ENCODE measurements at places on chromosomes 1 and 21.

- no peak for DNase-seq
Measured at GRCh38 chr1:215617979-215618378, 50.9 kb downstream of the KCTD3 start.

DNA sequence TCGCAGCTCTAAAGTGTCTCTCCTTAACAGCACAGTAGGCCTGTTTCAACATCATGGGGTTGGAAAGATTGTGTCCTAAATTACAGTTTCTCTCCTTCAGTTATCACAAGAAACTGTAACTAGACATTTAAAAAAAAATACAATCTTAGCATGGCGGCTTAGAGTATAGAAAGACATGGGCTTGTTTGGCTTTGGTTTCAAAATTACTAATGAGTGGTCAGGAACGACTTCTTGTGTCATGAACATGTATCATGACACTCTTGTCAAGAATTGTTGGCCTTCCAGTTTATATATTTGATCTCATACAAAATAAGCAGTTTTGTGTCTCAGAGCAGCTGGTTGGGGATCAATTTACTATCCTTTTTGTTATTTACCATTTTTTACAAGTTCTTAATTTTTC, 2.1 kb downstream of the GJA8 start:
- no peak for DNase-seq

GRCh38 chr1:206448471-206448870, 21.8 kb upstream of the IKBKE start:
- no peak for DNase-seq

- no peak for DNase-seq
Measured at GRCh38 chr1:203548892-203549291, 54.9 kb downstream of the OPTC start.

DNA sequence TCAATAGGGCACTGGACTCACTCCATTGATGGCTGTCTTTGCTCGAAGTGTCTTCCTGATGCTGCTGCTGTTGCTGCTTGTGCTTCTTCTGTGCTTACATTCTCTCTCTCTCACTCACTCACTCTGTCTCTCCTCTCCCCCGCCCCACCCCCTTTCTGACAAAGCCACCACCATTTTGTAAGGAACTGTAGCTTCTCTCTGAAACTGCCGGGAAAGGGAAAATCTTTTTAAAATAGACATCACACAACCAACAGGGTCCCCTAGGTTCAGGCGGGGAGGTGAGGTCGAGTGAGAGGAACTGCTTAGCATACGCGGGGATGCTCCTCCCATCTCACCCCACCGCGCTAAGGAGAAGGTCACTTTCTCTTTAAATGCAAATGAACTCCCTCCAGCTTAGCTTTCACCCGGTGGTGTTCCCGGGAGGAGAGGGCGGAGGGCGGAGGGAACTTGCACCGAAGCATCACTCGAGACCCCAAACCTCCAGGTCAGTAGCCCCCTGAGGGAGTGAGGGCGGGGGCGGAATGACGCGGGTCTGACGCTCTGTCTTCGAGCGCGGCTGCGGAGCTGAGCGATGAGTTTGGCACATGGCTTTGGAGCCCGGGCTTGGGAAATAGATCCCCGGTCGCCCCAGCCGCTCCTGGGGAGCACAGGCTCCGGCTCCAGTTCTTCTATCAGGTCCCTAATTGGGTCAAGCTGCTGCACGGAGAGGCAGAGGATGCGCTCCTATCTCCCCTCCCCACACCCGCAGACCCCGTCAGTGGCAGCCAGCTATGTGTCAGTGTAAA, at the start of gene CCDC28B:
CCDC28B (plus strand) TSS at position 370 of the 785 bp plus-strand sequence. CDS start 1,341 bp downstream, outside the sequence.
- DNase-seq, result peak; percentile 72

DNA sequence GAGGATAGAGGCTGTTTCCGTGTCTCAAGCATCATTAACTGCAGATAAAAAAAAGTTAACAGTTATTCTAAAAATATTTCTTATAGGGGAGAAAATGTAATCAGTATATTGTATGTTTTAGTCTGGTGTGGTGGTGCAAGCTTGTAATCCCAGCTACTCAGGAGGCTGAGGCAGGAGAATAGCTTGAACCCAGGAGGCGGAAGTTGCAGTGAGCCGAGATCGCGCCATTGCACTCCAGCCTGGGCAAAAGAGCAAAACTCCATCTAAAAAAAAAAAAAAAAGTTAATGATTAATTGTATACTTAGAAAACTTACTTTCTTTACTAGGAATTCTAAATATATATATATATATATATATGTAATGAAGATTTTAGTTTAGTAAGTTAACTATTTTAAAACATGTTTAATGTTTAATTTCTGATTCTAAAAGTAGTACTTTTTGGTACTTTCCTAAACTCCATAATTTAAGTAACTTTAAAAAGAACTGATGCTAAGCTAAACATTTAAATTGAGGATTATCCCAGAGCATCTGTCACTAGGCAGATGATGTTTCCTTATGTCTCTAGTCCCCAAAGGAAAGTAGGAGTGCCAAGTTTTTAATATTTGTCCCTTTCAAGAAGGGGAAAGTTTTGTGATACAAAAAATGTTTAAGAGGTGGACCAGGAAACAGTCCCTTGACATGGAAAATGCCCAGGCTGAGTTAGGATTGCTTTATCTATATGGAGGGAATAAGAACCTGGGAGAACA, 66.3 kb downstream of the DYRK1A start:
- DNase-seq, result no peak

- no peak for DNase-seq
Measured at GRCh38 chr1:230905733-230906132, 37.4 kb upstream of the C1orf198 start.

DNA sequence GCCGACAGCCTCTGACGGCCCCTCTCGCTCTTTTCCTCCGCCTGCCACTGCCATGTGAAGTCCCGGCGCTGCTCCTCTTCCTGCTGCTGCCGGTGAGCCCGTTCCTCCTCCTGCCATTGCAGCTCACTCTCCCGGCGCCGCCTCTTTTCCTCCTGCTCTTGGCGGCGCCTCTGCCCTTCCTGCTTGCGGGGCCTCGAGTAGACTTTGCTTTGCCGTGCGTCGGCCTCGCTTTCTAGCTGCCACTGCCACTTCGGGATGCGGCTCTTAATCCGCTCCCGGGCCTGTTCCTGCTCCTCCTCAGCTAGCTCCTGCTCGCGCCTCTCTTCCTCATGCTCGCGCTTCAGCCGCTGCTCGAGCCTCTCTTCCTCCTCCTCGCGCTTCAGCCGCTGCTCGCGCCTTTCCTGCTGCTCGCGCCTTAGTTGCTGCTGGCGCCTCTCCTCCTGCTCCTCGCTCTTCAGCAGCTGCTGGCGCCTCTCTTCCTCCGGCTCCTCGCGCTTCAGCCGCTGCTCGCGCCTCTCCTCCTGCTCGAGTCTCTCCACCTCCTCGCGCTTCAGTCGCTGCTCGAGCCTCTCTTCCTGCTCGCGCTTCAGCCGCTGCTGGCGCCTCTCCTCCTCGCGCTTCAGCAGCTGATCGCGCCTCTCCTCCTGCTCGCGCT, 4.3 kb downstream of the TCHH start:
- DNase-seq, result peak; percentile 49

GRCh38 chr1:31790140-31790539, 25.7 kb downstream of the SPOCD1 start:
- DNase-seq, result no peak

DNA sequence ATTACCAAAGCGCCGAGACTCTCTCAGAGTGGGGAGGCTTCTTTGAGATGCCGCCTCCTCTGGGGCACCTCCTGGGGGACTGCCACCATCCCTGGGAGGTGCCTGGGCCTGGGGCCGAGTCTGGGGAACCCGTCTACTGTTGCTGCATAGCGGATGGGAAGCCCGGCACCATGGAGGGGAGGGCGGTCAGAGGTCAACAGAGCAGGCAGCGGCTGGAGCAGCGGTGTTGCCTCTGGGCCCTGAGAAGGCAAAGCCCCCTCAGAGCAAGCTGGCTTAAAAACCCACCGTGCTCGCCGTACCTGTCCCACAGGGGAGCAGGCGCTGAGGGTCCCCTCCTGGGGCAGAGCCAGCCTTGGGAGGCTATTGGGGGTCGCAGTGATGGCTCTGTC, 62.0 kb downstream of the ARHGEF16 start:
- DNase-seq, result no peak

- no peak for DNase-seq
Measured at GRCh38 chr1:62318756-62319544, at the start of gene KANK4. Gene KANK4, minus strand, starts transcription at chr1:62319434. Its CDS starts 37,870 bp downstream, at chr1:62281564.

DNA sequence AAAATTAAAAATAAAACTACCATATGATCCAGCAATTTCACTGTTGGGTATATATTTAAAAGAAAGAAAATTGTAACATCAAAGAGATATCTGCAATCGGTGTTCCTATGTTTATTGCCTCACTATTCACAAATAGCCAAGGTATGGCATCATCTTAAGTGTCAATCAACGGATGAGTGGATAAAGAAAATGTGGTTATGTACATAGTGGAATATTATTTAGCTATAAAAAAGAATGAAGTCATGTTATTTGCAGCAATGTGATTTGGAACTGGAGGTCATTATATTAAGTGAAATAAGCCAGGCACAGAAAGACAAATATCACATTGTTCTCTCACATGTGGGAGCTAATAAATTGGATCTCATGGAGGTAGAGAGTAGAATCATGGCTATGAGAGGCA, 76.3 kb downstream of the RD3 start:
- no peak for DNase-seq

GRCh38 chr1:61110554-61110953, 28.2 kb downstream of the NFIA start:
- no peak for DNase-seq

DNA sequence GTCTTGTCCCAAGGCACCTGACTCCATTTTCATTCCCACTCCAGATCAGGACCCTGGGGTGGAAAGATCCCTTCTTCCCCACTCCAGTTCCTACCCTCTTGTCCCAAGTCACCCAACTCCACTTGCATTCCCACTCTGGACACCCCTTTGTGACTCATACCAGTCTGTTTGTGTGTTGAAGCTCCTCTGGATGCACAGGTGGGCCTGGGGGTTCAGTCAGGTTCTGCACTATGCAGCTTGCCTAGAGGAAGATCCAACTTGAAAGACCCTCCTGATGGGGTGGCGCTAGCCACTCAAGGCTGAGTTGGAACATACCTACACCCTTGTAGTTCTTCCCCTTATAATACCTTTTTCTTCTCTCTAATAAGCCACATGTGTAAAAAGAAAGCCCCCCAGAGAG, 9.8 kb upstream of the ANKRD35 start:
- no peak for DNase-seq

DNA sequence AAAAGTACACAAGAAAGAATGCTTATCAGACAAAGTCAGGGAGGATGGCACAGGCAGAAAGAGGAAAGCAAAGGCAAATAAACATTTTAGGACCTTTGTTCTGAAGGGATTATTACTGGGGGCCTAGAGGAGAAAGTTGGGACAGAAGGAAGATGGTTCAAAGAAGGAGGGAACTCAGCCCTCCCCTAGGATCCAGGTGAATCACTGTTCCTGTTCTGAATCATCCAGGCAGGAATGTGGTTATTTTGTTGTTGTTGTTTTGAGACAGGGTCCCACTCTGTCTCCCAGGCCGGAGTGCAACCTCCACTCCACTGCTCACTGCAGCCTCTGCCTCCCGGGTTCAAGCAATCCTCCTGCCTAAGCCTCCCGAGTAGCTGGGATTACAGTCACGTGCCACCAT, 38.5 kb upstream of the PSEN2 start:
- no peak for DNase-seq

DNA sequence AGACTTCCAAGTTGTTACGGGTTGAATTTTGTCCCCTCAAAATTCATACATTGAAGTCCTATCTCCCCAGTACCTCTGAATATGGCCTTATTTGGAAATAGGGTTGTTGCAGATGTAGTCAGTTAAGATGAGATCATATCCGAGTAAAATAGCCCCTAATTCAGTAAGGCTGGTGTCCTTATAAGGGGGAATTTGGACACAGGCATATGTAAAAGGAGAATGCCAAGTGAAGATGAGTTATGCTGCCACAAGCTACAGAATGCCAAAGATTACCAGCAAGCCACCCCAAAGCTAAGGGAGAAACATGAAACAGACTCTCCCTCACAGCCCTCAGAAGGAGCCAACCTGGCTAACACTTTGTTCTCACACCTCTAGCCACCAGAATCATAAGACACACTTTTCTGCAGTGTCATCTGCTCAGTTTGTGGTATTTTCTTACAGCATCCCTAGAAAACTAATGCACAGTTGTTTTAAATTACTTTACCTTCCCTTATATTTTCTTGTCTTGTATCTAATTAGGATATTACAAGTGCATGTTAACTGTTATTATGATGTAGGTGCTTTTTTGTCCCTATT, 43.3 kb upstream of the PRDX6 start:
- DNase-seq, result no peak

GRCh38 chr1:201245082-201245481, 38.2 kb upstream of the PKP1 start:
- no peak for DNase-seq

DNA sequence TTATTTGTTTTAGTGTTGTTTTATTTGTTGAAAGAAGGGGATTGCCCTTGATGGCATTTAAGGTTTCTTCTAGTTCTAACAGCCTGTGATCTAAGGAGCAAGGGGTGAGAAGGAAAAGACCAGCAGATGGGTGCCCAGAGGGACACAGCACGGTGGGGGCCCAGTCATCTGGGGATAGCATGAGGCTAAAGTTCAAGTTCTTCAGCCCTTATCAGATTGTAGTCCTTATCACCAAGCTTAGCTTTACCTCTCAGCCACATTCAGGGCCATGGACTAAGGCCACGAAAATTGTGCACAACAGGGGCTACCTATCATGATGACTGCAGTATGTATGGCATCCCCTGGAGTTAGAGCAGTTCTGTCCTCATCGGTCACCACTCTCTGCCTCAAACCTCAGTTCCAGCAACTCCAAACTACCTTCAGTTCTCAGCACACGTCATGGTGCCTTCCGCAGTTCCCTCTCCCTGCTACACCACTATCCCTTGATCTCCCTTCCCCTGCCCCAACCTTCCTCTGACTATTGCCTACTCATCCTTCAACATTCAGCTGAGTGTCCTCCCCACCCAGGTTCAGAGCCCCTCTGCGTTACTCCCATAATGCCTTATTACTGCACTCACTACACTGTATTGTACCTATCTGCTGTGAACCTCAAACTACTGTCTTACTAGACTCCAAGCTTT, 36.4 kb downstream of the ATF3 start:
- DNase-seq, result no peak

DNA sequence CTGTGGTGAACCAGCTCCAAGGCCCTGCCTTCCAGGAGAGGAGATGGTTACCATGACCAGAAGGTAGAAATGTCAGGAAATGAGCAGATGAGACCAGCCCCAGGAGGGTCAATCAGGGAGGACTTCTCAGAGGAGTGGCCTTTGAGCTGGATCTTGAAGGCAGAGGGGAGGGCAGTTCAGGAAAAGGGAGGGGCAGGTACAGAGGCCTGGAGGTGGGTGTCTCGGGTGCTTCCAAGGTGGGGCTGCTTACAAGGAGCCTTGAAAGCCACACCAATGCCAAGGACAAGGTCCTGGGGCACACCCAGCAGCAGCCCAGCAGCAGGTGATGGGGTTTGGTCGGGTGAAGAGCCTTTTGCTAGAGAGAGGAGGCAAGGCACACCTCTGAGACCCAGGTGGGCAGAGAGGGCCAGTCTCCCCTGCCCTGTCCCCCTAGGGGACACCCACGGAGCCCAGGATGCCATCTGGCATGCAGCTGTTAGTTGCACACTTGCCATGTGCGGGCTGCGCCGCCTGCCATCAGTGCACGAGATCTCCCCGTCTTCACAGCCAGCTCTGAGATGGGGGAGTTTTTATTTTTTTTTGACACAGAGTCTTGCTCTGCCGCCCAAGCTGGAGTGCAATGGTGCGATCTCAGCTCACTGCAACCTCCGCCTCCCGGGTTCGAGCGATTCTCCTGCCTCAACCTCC, 18.5 kb downstream of the SLC66A1 start:
- DNase-seq, result no peak
